ENCODE measurements at places on chromosomes 1 and 21. TPM values are rescaled to one million over a fixed set of nuclear protein-coding genes. Genes with fewer than 3 reads are reported as not detected.

The NEXN gene
- 2.0 TPM for total RNA-seq

DNA sequence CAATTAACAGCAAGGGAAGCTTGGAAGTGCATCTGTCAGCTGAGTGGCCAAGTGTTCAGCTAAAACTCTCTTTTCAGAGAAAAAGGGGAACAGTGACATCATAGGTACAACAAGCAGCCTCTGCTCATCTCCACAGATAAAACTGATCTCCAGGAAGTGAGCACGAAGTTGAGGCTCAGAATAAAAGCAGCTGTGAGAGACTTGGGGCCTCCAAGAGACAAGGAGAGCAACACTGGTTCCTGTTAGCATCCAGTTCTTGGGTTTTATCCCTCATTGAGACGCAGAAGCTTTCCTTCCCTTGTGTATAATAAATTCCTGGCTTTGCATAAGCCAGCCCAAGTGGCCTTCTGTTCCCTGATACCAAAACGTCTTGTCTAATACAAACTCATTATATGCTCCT, 20.0 kb upstream of the CNN3 start:
- H3K4me3 ChIP-seq, result no peak overlapping the region
- H3K27me3 ChIP-seq, result no peaks in the 10 kb centered on the region
- no peaks in the 10 kb centered on the region for H3K36me3 ChIP-seq
- no peak for DNase-seq
- no peak overlapping the region for H3K27ac ChIP-seq
- H3K4me1 ChIP-seq, result peaks cover 27% of the 10 kb centered on the region

DNA sequence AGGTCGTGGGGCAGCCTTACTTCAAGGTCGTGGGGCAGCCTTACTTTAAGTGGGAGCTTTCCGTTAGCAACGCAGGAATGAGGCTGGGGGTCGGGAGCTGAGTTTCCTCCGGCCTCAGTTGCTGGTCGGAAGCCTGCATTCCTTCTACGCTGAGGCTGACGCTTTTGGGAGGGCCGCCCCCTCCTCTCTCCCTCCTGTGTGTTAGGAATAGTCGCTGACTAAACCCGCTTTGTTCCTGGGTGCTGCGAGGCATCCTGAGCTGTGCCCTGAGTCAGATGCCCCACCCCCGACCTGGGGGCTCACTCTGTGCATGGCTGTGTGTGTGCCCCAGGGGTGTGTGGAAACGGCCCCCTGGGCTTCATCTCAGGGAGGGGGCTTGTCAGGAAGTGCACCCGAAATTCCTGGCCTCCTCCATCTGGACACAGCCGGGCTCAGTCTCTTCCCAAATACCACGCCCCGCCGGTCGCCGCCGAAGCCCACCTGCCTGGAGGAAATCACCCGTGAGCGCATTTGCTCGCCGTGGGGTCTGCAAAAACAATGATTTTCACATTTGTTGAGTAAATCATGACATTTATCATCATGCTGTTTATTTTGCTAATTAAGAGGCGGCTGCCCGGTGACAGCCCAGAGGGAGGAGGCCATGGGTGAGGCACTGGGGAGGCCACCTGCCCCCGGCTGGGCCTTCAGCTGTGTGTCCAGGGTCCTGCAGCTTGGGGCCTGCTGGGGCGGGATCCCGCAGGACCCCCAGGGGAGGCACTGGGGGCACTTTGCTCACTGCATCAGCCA, 121.4 kb downstream of the PRDM16 start:
- H3K27ac ChIP-seq, result no peak overlapping the region
- H3K36me3 ChIP-seq, result peaks cover 4% of the 10 kb centered on the region
- H3K4me3 ChIP-seq, result no peak overlapping the region
- H3K4me1 ChIP-seq, result no peaks in the 10 kb centered on the region

- H3K27me3 ChIP-seq, result no peaks in the 10 kb centered on the region
- no peak overlapping the region for H3K4me3 ChIP-seq
- DNase-seq, result no peak
- H3K36me3 ChIP-seq, result peaks cover 5% of the 10 kb centered on the region
These were observed 150.9 kb downstream of the RERE start for GRCh38 chr1:8666389-8667167.

GRCh38 chr1:13523780-13524477, 10.1 kb upstream of the LRRC38 start:
- no peak overlapping the region for H3K4me3 ChIP-seq
- no peaks in the 10 kb centered on the region for H3K27me3 ChIP-seq
- no peak overlapping the region for H3K27ac ChIP-seq
- DNase-seq, result no peak
- H3K4me1 ChIP-seq, result no peaks in the 10 kb centered on the region

The TNFSF18 gene
- not detected for total RNA-seq

GRCh38 chr1:199743227-199743626, 284.3 kb upstream of the NR5A2 start:
- no peaks in the 10 kb centered on the region for H3K27me3 ChIP-seq
- no peak overlapping the region for H3K27ac ChIP-seq
- no peak overlapping the region for H3K4me3 ChIP-seq
- H3K36me3 ChIP-seq, result no peaks in the 10 kb centered on the region
- no peak for DNase-seq

DNA sequence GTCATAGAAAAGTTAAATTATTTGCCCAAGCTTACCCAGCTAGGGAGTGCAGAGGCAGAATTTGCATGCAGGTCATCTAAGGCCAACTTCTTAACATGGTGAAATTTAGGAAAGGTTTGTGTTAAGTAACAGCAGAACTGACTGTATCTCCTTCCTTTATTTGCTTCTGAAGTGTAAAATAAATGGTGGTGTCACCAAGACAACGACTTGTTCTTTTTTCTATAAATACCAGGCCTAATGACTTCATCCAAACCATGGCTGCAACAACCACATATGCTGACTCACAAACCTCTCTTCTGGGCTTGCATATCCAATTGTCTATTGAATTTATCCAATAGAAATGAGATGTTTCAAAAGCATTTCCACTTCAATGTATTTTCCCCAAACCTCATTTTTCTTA, 19.1 kb downstream of the COL24A1 start:
- DNase-seq, result no peak
- no peak overlapping the region for H3K4me3 ChIP-seq
- H3K4me1 ChIP-seq, result no peaks in the 10 kb centered on the region
- H3K27me3 ChIP-seq, result peaks cover 25% of the 10 kb centered on the region
- H3K27ac ChIP-seq, result no peak overlapping the region
- no peaks in the 10 kb centered on the region for H3K36me3 ChIP-seq

- H3K4me3 ChIP-seq, result no peak overlapping the region
- H3K4me1 ChIP-seq, result peaks cover 6% of the 10 kb centered on the region
- no peaks in the 10 kb centered on the region for H3K27me3 ChIP-seq
- no peak for DNase-seq
- no peak overlapping the region for H3K27ac ChIP-seq
- H3K36me3 ChIP-seq, result peaks cover 29% of the 10 kb centered on the region
These were observed 3.4 kb downstream of the GDAP2 start for GRCh38 chr1:117925981-117926380.

The LCE3D gene
- total RNA-seq, result not detected

GRCh38 chr1:4346131-4346530, 308.3 kb upstream of the AJAP1 start:
- no peaks in the 10 kb centered on the region for H3K36me3 ChIP-seq
- H3K27ac ChIP-seq, result no peak overlapping the region
- DNase-seq, result no peak
- no peaks in the 10 kb centered on the region for H3K4me1 ChIP-seq
- no peak overlapping the region for H3K4me3 ChIP-seq

The CD247 gene
- total RNA-seq, result 0.61 TPM

GRCh38 chr1:62437273-62437940, 558 bp downstream of the USP1 start:
- H3K27ac ChIP-seq, result peak overlapping the region; percentile 84
- peak overlapping the region; percentile 70 for H3K4me3 ChIP-seq
- peaks cover 31% of the 10 kb centered on the region for H3K4me1 ChIP-seq
- no peaks in the 10 kb centered on the region for H3K27me3 ChIP-seq

DNA sequence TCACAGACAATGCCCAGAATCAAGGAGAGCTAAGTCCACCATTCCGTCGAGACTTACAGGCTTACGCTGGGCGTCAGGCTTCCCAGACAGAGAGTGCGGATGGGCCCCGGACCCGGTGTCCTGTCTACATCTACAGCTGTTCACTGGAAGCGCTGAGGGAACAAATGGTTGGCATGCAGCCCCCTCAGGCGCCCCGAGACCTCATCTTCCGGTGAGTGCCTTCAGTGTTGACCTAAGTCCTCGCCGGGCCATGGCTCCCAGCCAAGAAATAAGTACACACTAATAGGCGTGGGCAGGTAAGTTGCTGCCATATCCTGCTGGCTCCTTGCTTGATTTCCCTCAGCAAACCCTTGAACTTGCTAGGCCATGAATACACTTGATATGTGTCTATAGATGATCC, 26.2 kb downstream of the HYI start:
- H3K4me3 ChIP-seq, result no peak overlapping the region
- DNase-seq, result no peak
- H3K27ac ChIP-seq, result no peak overlapping the region
- peaks cover 17% of the 10 kb centered on the region for H3K4me1 ChIP-seq

All from Calu3 (cell line).